Activated naive CD4-positive, alpha-beta T cell (primary cell): ENCODE measurements at places on chromosomes 6 and 20.

GRCh38 chr20:42886046-42886445 is 303.7 kb downstream of the PTPRT start:
- DNase-seq: no peak

- DNase-seq: no peak
These were observed 30.0 kb upstream of the QKI start for GRCh38 chr6:163384510-163384909.

GRCh38 chr6:25829375-25829774 is 2.5 kb downstream of the SLC17A1 start:
- no peak for DNase-seq

DNA sequence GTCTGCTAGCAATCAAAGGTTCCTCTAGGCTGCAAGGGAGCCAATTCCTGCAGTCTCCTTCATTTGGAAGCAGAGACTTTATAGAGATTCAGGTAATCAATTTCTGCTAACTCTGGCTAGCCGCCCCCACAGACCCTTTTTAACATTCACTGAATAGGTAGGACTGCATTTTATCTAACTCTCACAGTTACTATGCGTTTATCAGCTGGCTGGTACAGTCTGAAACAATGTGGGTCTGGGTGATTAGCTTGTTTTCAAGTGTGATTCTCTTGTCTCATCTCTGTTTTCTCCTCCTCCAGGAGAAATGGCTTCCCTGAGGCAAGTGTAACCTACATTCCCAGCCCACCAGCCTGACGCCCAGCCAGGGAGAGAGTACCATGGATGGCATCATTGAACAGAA is 73.3 kb downstream of the SYNDIG1 start:
- no peak for DNase-seq

- DNase-seq: no peak
These were observed 569.7 kb downstream of the NKAIN2 start for GRCh38 chr6:124373386-124373785.

GRCh38 chr6:44373787-44374186 is 13.7 kb upstream of the CDC5L start:
- DNase-seq: no peak

GRCh38 chr20:5508044-5508443 is 191.3 kb upstream of the PROKR2 start:
- no peak for DNase-seq

- no peak for DNase-seq
These were observed 134.6 kb downstream of the SOBP start for GRCh38 chr6:107624541-107624940.

DNA sequence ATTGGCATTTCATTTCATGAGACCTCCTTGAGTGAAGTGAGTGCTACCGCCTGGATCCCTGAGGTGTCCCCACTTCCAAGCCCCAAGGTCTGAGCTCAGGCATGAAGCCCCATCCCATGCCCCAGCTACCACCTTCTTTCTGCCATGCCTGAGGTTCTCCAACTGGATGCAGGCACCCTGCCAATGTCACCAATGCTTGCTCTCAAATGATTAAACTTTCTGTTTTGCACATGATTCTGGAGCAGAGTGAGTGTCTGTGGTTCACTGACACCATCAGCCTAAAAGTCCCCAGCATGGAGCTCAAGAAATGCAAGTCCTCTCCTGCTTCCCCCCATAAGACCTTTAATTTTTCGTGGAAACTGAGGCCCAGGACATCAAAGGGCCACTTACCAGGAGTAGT is 43.7 kb upstream of the BPIFA2 start:
- no peak for DNase-seq
